ENCODE measurements at places on chromosomes 7 and 10.

- no peak for DNase-seq
Measured at GRCh38 chr10:104036069-104036384, 49.7 kb downstream of the COL17A1 start.

- no peak for DNase-seq
Measured at GRCh38 chr7:134851141-134851540, 71.7 kb downstream of the CALD1 start.

GRCh38 chr7:70068531-70068930 is 470.3 kb downstream of the AUTS2 start:
- no peak for DNase-seq

DNA sequence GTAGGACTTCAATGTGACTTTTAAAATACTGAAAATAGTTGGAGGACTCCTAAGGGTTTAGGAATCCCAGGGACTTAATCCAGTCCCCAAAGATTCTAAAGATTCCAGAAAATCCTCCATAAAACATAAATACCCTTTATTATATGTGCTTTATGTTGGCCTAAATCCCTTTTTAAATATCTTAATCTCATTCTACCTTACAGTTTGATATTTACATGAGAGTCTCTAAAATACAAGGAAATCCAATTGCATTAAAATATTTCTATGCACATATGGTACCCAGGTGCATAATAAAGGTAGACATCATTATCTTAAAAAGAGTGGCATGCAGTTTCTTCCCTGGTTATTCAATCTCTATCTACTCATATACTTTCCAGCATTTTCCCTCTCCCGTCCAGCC is 51.8 kb downstream of the BPGM start:
- no peak for DNase-seq

GRCh38 chr10:100025576-100025975 is 15.8 kb upstream of the DNMBP start:
- DNase-seq, result no peak

DNA sequence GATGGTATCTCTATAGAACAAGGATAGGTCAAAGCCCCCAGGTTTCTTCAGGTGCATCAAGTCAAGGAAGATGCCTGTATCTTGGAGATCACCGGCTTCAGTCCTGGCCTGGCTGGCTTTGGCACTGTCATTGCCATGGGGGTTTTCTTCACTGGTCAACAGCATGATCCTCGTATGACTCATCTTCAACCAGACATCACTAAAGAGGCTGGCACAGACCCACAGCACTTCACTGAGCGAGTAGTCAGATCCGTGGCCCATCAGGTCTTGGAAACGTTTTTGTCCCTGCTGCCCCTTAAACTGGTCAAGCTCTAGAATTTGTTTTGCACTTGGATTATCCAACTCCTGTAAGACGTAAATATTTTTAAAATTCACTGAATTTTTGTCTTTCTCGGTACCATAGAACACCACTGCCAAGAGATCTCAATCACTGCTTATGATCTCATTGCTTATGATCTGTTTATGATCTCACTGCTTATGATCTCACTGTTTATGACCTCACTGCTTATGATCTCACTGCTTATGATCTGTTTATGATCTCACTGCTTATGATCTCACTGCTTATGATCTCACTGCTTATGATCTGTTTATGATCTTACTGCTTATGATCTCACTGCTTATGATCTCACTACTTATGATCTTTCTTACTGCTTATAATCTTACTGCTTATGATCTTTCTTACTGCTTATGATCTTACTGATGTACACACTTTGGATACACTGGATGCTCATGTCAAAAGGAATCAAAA is 135.2 kb downstream of the CYP26A1 start:
- DNase-seq, result no peak

DNA sequence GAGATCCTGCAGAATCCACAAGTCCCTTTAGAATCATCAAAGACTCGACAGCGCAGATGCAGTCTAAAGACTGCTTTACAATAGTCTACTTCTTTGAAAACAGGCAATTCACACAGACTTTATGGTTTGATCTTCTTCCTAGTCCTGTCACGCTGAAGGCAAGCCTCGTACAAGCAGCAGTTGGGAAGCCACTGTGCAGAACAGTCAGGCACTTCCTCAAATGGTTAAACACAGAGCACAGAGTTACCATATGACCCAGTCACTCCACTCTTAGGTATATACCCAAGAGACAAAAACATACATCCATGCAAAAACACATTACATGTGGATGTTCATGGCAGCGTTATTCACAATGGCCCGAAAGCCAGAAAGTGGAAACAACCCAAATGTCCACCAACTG is 41.4 kb downstream of the LRRC20 start:
- no peak for DNase-seq

DNA sequence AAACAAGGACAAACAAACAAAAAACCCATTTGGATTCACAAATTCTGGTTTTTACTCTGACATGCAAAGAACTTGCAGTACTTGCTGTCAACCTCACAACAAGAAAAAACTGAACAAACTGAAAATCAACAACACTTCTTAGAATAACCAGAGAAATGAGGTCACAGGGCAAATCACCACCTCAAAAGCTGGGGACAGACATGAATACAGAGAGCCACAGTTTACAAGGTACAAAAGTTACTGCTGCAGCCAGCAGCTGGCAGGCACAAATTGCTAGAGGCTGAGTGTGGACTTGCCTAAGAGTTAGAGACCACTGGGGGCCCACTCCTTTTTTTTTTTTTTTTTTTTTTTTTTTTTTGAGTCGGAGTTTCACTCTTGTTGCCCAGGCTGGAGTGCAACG is 15.0 kb upstream of the RNF32 start:
- DNase-seq, result no peak

GRCh38 chr7:117751775-117752174 is 121.5 kb downstream of the CTTNBP2 start:
- DNase-seq, result no peak

GRCh38 chr7:42014625-42015618 is 222.1 kb downstream of the GLI3 start:
- peak; percentile 62 for DNase-seq

DNA sequence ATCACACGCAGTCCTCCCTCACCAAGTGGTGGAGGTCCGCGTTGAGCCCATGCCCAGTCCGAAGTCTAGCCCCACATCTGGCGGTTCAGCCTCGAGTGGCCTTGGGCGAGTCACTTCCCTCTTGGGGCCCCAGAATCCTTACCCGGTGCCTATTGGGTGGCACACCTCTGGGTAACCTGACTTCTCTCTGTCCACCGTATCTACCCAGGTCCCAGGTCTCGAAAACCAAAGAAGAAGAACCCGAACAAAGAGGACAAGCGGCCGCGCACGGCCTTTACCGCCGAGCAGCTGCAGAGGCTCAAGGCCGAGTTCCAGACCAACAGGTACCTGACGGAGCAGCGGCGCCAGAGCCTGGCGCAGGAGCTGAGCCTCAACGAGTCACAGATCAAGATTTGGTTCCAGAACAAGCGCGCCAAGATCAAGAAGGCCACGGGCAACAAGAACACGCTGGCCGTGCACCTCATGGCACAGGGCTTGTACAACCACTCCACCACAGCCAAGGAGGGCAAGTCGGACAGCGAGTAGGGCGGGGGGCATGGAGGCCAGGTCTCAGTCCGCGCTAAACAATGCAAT is 4.3 kb downstream of the EN2 start:
- no peak for DNase-seq

Measured in activated CD8-positive, alpha-beta memory T cell treated with anti-CD3 and anti-CD28 coated beads for 24 hours (primary cell).